ENCODE measurements at places on chromosomes 1 and 21.

- DNase-seq, result no peak
These were observed 13.9 kb downstream of the PHTF1 start for GRCh38 chr1:113745425-113745824.

- DNase-seq, result peak; percentile 70
These were observed 54.9 kb downstream of the DMRTA2 start for GRCh38 chr1:50368179-50369007.

- DNase-seq, result no peak
These were observed 32.2 kb upstream of the FCRL3 start for GRCh38 chr1:157732755-157733154.

DNA sequence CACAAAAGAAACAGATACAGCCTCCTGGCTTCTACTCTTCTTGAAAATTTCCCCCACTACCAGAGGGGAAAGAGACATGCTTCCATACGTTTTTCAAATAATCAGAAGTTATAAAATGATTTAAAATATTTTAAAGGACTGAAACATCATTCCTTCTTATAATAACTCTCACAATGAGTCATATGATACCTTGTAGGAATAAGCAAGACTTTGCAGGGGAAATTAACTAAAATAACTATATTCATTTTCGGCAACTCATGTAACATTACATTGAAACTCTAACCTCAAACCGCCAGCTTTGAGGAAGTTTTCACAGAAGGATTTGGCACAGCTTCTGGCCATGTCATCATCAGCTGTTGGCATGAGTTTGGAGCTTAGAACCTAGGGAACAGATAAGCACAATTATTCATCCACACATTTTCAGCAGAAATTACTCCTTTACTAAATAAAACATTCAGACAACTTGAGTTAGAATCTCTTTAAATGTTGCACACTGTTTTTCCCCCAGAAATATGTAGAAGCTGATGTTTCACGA lies 85.9 kb downstream of the USP24 start:
- DNase-seq, result peak; percentile 88

- peak; percentile 91 for DNase-seq
These were observed 697 bp downstream of the PRDM16 start for GRCh38 chr1:3069491-3070308.

GRCh38 chr1:64838486-64838885 lies 93.6 kb downstream of the RAVER2 start:
- DNase-seq, result no peak

- DNase-seq, result peak; percentile 49
These were observed 642 bp upstream of the ST3GAL3 start for GRCh38 chr1:43706598-43707189.

DNA sequence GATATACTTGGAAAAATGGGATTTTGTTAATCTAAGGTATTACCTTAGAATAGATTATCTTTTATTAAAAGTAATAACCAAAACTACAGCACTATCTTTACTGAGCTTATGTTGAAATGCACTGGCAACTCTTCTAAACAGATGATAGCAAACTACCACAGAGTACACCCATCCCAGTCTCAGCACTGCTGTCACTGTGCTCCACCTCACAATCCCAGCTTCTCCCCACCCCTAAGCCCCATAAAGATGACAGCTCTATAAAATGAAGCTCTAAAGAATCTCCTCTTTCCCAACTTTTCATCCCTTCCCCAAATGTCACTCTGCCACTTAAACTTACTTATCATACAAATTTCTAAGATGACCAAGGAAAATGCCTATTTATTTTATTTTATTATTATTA lies 6.4 kb downstream of the DSTYK start:
- no peak for DNase-seq

- DNase-seq, result no peak
These were observed 31.3 kb downstream of the CACNA1E start for GRCh38 chr1:181514298-181515290.

DNA sequence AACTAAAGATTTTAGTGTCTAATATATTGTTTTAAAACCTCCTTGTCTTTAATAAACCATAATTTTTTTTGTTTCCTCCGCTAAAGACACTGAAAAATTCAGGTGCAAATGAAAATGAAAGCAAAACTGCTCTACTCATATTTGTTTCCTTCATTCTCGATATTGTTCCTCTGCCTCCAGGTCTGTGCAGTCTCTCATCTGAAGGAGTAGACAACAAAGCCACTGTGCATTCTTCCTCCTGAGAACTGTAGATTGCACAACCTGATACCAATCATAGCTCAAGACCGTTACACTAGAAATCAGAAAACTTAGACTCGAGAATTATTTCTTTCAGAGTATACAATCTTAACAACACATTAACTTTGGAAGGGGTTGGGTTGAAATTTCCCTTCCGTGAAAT lies 373.1 kb upstream of the CXADR start:
- no peak for DNase-seq

DNA sequence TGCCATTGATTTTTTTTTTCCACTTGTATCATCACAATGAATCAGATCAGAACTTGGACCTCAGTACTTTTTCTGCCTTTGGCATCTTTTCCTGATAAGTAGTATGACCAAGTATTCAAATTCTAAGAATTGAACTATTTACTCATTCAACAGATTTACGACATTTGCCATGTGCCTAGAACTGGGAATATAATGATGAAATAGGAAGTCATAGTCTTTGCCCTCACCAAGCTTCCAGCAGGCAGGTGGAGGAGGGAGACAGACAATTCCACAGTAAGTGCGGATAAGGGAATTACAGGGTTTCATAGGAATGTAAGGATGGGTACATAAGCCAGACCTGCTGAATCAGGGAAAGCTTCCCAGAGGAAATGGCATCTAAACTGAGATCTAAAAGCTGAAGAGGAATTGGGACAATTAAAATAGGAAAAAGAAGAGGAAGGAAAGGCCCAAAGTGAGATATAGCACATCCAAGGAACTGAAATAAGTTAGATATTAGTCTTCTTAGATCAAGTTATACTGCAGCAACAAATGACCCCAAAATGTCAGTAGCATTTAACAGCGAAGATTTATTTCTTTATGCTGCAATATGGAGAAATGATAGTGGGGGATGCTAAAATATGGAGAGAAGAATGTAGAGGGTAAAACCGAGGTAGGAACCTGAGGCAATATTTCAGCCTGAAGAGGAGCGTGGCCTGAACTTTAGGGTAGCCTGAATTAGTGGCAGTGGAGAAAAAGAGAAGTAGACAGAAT lies 5.3 kb upstream of the DDX59 start:
- DNase-seq, result no peak

- DNase-seq, result no peak
These were observed 73.0 kb downstream of the DAP3 start for GRCh38 chr1:155761736-155762405.

DNA sequence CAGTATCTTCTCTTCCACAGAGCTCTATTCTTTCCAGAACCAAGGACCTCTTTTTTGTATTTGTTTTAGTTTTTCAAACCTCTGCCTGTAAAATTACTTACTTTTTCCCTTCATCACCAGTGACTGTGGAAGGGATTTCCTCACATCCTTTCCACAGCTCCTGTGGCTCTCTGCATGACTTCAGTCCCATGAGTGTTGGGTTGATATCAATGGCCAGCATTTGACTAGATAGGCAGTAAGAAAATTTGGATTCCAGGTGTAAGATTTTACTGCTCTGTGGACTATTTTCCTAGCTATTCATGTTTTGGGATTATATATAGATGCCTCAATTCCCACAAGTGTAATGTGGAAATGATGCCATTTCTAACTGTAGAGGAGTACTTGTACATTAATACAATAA lies 171.5 kb upstream of the PTBP2 start:
- DNase-seq, result no peak

- no peak for DNase-seq
These were observed 51.0 kb downstream of the ABCA4 start for GRCh38 chr1:94069919-94070285.

DNA sequence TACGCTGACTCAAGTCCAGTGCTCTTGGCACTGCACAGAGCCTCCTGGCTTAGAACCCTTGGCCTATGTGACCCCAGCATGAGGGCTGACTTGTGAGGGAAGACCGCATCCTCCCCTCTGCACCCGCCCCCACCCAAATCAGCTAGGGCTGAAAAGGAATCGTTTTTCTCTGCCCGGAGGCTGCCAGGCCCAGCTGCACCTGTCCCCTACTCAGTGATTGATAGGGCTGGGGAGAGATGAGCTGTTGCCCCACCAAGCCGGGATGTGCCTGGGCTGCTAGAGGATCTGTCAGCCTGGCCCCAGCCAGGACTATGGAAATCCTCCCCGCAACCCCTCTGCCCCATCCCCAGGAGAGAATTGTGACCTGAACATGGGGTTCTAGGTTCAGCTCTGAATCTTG lies 20.6 kb downstream of the MYOG start:
- DNase-seq, result no peak

GRCh38 chr1:108663074-108663473 lies 2.2 kb upstream of the HENMT1 start:
- no peak for DNase-seq

GRCh38 chr1:71350805-71351204 lies 270.0 kb upstream of the ZRANB2 start:
- no peak for DNase-seq

DNA sequence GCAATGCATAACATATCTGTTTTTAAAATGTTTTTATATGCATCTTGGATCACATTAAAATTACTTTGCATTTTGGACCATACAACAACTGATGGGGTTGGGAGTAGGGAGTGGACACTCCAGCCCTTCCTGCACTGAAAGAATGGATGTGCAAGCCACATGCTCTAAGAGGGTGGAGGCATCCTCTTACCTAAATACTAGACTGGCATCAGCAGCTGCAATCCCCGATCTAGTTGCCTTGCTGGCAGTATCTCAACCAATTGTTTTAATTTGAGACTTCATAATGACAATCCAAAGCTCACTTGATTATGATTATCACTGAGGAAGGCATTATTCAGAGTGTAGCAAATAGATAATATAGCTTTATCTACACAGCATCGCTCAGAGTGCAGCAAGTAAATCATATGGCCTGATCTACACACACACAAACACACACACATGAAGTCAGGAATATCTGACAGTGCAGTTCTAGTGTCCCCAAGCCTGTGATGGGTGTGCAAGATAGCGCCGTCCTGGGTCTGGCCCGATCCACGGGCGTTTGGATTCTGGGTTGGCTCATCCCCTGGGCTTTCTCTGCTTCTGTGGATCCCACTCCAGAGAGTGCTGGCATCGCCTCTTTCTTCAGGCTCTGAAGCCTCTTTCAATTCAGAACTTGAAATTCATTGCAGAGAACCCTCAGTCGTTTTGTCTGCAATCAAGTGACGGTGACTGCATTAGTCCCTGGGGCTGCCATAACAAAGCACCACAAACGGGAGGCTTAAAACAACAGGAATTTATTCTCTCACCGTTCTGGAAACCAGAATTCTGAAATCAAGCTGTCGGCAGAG lies 181.3 kb downstream of the ETS2 start:
- no peak for DNase-seq

DNA sequence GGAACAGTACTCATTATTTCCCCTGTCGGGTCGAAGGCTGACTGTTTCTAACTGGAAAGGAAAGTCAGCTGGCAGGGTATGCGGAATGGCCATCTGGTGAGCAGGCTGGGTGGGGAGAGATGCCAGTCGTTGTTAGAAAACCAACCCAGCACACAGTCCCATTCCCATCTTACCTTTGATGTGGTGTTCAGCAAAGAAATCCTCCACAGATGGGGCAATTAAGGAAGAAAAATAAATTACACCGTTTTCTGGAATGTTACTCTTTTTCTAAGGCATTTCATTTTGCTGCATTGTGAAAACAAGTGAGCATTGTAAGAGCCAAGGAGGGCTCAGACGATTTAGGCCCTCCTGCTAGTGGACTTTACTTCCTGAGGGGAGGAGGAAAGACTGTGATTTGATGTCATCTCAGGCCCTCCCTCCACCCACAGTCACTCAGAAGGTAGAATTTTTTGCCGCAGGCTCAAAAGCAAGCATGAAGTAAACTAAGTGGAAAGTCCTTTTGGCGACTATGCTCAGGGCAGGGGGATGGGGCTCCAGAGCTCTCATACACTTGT lies at the start of gene SLC16A4:
TSS of gene SLC16A4 (minus strand) at position 335 of the 554 bp plus-strand sequence. CDS start 1,703 bp downstream, outside the sequence.
- DNase-seq, result peak; percentile 95

- no peak for DNase-seq
These were observed 16.5 kb downstream of the CTSS start for GRCh38 chr1:150748878-150749719.

- peak; percentile 43 for DNase-seq
These were observed 697 bp downstream of the AGO3 start for GRCh38 chr1:35931446-35932157.

Measured in astrocyte of the hippocampus (primary cell).